ENCODE measurements at places on chromosomes 1 and 21.

- DNase-seq = no peak
Measured at GRCh38 chr1:93801471-93801870, 77.5 kb downstream of the DNTTIP2 start.

DNA sequence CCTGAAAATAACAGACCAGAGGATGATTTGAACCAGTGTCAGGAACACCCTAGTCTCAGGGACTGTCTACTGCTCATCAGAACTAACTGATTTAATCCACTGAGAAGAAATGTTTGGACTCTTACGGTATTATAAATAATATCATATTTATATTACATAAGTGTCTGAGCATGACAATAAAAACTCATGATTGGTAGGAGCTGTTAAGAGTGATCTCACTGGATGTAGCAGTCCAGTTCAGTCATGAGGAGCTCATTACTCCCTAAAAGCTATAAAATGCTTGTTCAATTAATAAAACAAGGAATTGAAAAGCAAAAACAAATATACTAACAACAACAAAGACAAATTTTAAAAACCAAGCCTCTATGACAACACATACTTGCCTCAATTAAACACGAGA, 68.8 kb upstream of the BCL9 start:
- DNase-seq = no peak

DNA sequence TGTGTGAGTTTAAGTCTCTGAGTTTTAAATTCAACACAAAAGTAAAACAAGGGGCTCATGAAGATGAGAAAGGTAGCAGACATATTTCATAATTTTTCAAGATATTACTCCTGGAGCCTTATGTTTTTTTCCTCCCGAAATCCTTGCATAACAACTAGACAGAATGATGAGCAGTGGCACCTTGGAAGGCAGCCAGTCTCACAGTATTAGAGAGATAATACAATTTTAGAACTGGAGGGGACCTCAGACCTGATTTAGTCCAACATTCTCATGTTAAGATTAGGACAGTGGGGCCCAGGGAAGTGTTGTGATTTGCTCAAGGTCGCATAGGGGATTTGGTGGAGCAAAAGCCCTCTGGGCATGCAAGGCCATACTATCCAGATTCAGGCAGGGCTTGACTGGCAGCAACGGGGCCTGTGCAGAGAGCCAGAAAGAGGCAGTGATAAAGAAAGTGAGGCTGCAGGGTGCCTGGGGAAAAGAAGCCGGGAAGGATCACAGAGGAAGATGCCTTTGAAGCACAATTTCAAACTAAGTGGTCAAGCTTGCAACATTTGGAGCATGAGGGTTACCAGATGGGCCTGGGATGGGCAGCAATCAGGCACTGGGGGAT, 31.4 kb upstream of the BCL9 start:
- DNase-seq = no peak

- no peak for DNase-seq
Measured at GRCh38 chr1:117967477-117967876, 37.9 kb downstream of the WDR3 start.

DNA sequence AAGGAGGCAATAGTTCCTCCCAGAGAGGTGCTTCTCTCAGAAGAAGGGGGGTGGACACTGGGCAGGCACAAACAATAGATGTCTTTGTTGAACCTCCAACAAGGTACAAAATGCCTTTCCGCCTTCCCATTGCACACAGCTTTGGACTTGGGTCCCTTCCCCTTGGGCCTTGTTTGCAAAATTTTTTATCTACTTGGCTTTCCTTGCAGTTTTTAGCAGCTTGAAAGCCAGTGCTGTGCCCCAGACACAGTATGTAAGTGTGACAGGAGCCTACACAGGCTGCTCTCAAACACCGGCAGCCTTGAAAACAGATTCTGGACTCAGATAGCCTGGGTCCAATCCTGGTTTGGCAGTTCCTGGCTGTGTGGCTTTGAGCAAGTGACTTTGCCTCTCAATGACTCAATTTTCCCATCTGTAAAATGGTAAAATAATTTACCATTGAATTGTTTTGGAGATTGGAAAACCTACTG, 43.0 kb downstream of the ELAPOR1 start:
- no peak for DNase-seq
